OCI-M1 (cell line): ENCODE measurements at places on chromosomes 5 and 9.

GRCh38 chr9:19615036-19615624 is 173.7 kb downstream of the SLC24A2 start:
- no peak for DNase-seq

GRCh38 chr5:159101685-159102084 is 2.0 kb upstream of the EBF1 start:
- peak; percentile 12 for DNase-seq

- DNase-seq: no peak
Observed at GRCh38 chr5:127519527-127519926, 2.1 kb downstream of the PRRC1 start.

DNA sequence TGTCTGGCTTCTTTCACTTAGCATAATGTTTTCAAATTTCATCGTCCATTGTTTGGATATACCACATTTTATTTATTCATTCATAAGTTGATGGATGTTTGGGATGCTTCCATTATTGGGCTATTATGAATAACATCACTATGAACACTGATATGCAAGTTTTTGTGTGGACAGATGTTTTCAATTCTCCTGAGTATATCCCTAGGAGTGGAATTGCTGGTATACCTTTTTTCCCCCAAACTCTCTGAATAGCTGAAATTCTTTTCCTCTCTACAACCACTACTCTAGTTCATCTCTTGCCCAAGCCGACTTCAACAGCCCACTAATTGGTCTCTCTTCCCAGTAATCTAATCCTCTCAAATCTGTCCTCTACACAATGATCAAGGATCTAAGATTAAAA is 4.7 kb upstream of the ZFR start:
- no peak for DNase-seq

DNA sequence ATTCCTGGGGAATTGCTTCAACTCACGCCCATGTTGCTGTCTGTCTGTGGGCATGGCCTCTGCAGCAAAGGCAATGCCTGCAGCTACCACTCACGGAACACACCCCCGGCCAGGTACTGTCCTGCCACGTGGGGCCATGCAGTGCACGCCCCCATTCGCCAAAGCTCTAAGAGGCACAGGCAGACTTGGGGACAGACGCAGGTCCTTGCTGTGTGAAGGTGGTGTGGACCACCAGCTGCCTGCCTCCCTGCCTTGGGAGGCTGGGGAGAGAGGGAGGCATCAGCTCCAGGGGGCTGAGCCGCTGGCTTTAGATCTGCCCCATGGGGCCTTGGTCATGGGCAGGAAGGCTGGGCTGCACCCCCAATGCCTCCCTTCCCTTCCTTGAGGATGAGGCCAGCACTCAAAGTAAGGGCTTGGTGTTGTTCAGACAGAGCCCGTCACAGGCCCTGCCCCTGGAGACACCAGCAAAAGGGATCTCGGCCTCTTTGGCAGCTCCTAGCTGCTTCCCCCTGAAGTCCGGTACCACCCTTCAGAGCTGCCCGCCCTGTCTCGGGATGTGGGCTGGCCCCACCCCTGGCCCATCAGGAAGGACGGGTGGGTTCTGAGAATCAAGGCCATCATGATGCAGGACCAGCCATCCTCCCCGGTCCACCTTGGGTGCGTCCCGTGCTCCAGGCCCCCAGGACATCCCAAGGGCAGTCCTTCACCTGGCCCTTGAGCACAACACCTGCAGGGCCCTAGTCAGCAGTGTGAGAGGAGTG is 2.3 kb downstream of the GRIN1 start:
- no peak for DNase-seq

- no peak for DNase-seq
Observed at GRCh38 chr9:22389271-22389670, 57.4 kb upstream of the DMRTA1 start.

DNA sequence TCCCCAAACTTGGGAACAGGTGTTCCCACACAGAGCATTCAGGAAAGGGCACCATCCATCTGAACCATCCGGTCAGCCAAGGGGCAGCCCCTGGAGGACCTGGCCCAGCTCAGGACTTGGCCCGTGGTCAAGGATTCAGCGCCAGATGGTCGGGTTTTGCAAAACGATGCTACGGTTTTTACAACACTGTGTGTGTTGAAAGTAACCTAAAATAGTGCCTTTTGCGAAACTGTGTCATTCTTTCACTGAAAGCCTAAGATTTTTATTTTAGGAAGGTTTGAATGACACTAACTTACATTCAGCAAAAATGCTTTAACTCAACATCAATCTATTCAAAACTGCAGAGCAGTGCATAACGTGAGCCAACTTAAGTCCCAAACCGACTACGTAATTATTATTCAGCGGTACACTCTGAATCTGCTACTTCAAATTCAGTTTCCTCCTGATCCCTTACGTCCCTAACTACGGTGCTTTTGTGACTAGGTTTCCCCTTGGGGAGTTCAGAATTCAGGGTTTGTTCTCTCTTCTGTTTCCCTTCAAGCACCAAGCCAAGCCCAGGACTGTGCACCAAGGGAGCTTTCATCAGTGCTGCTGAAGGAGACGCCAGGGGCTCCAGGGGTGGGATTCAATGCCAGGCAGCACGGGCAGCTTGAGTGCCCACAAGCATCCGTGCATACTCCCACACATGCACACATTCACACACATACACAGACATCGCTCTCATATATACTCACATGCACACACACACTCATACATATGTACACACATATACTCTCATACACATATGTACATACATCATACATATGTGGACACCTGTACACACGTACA is 25.8 kb downstream of the LPCAT1 start:
- DNase-seq: no peak

DNA sequence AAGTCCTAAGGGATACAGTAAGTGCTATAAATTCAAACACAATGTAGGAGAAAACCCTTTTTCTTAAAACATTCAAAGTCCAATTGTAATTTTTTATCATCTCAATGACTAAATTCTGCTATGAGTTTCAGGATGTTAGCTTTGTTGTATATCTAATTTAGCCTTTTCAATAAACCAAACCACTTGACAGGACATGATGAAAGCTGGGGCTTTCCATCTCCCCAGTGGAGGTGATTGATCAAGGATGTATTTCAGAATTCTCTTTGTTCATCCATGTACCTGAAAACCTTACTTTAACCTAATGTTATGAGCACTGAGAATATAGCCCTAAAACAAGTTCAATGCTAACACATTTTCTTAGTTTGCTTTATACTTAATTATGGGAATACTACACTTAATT is 639.0 kb upstream of the ITGA1 start:
- DNase-seq: no peak

DNA sequence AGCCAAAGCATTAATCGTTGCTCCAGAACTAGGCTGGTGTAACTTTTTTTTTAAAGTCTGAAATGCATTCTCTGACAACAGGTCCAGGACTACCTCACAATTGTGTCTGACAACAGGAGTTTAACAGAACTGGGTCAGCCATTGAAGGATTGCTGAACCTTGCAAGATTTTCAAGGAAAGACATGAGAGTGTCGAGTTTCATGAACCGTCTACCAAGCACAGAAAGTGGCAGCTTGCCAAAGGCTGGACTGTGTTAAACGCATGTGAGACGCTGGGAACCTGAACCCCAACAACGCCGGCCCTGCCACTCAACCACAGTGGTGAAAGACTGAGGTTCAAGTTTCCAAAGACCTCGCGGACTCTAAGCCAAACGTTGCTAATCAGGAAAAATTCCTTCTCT is 79.1 kb downstream of the LHFPL2 start:
- DNase-seq: peak; percentile 42

DNA sequence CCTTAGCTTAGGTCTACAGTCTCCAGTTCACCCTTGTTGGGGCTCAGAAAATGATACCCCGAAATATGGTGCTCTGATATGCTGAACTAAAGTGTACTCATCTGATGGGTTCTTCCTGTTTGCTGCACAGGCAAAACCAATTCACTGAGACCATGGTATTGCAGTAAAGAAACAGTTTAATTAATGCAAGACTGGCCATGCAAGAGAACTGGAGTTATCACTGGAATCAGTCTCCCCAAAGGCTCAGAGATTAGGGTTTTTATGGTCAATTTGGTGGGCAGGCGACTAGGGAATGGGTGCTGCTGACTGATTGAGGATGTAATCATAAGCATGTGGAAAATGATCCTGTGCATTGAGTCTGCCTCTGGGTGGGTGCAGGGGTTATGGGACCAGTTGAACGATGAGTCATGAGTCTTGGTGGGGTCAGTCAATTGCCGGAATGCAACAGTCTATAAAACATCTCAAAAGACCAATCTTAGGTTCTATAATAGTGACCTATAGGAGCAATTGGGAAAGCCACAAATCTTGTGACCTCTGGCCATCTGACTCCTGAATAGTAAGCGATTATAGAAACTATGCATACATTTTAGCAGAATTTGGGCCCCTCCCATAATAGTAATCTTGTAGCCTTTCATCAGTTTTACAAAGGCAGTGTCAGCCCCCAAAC is 113.0 kb upstream of the ANKRD55 start:
- DNase-seq: no peak

- no peak for DNase-seq
Observed at GRCh38 chr5:139658501-139658927, 10.4 kb downstream of the CXXC5 start.

- DNase-seq: no peak
Observed at GRCh38 chr5:157821822-157822622, 36.9 kb downstream of the CLINT1 start.

DNA sequence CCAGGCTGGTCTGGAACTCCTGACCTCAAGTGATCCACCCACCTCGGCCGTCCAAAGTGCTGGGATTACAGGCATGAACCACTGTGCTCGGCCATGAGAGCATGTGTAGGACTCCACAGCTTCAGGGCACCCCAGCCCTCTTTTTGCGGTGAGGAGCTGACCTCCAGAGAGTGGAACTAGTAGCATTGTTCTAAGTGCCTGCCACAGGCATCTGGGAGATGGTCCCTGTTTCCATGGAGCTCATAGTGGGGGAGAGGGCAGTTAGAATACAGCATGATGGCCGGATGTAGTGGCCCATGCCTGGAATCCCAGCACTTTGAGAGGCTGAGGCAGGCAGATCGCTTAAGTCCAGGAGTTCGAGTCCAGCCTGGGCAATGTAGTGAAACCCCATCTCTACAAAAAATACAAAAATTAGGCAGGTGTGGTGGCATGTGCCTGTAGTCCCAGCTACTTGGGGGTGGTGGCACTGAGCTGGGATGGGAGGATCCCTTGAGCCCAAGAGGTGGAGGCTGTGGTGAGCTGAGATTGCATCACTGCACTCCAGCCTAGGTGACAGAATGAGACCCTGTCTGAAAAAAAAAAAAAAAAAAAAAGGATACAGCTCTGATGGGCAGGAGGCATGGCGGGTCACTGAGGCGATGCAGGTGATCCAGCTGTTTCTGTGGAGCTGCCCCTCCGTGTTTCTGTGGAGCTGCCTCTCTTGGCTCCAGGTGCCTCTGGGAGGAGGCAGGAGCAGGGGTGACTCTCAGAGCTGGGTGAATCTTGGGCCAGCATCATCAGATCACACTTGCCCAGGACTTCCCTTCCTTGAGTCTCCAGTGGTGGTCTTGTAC is 4.2 kb downstream of the ASS1 start:
- DNase-seq: peak; percentile 16
